NCI-H1930 (cell line): ENCODE measurements at places on chromosomes 3 and 15.

- DNase-seq, result no peak
Measured at GRCh38 chr15:92910451-92910850, 10.3 kb downstream of the CHD2 start.

GRCh38 chr3:78337801-78338211 is 1297.9 kb downstream of the ROBO2 start:
- no peak for DNase-seq

DNA sequence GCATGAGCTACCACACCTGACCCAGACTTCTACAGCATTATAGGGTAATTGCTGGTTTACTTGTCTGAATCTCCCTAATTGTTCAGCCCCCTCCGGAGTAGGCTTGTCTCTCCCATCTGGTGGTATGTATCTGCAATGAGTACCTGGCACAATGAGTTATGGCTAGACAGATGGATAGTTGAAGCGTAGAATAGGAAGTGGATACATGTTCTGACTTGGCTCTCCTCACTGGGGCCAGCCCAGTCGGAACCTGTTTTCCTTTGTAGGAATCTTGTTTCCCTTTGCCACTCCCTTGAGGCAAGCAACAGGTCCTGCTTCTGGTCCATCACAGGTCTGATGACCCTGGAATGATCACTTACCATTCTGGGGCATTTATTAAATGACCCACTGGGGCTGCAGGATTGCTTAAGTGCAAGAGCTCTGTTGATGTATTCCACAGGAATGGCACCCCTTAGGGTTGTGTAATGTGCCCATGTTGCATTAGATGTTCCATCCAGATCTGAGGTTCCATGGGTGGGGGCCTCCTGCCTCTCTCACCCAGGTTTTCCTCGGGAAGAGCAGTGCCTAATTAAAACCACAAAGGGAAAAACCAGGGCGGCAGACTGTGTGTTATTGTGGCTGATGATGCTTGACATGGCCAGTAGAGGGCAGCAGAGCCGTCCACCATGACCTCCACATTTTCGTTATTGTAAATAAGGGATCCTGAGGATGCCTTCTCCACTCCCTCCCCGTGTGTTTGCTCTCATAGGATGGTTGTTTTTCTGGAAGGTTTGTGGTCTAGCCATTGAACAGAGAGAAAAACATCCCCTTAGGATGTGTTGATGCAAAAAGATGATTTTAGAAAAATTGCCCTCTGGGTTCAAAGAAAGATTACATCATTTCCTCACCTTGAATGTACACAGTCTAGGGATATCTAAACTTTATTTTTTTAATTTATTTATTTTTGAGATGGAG is 58.0 kb downstream of the CMTM8 start:
- peak; percentile 36 for DNase-seq

GRCh38 chr15:77001351-77001750 is 6.4 kb downstream of the PSTPIP1 start:
- no peak for DNase-seq

GRCh38 chr15:29937956-29938355 is 115.7 kb upstream of the TJP1 start:
- no peak for DNase-seq

- DNase-seq, result no peak
Measured at GRCh38 chr3:150483226-150483625, 63.1 kb downstream of the SERP1 start.

GRCh38 chr3:181880331-181880730 is 168.6 kb downstream of the SOX2 start:
- DNase-seq, result peak; percentile 29

- DNase-seq, result peak; percentile 2
Measured at GRCh38 chr3:193040836-193041672, 123.4 kb upstream of the MB21D2 start.

DNA sequence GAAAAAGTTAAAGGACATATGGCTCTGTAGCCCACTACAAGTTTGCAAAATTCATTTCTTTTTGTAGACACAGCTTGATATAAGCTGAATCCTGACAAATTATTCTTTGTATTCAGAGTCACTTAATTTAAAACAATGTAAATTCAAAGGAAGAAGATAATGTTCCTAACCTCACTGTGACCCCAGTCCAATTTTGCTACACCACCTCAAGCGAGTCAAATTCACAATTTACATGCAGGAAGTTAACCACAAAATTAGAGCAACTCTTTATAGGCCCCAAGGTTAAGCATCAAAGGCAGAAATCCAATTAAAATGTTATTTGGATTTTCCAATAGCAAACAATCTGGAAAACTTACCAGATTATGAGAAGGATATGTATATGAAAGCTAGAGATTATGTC is 119.5 kb upstream of the CNTN6 start:
- DNase-seq, result no peak
